Spinal cord (tissue), 10 donors: ENCODE measurements at places on chromosomes 16 and 17.

- peak; percentile 50 for DNase-seq
- H3K36me3 ChIP-seq: peaks cover 87% of the 10 kb centered on the region
- peaks cover 17% of the 10 kb centered on the region for H3K4me1 ChIP-seq
- no peaks in the 10 kb centered on the region for H3K27me3 ChIP-seq
- no peak overlapping the region for H3K27ac ChIP-seq
Measured at GRCh38 chr16:89860747-89861304, 12.6 kb upstream of the TCF25 start.

GRCh38 chr17:70053241-70054234, 21.5 kb upstream of the KCNJ16 start:
- DNase-seq: no peak
- H3K4me1 ChIP-seq: no peaks in the 10 kb centered on the region
- no peaks in the 10 kb centered on the region for H3K36me3 ChIP-seq
- no peaks in the 10 kb centered on the region for H3K27me3 ChIP-seq
- H3K27ac ChIP-seq: no peak overlapping the region

- H3K27ac ChIP-seq: no peak overlapping the region
- H3K4me3 ChIP-seq: no peak overlapping the region
- H3K4me1 ChIP-seq: peaks cover 27% of the 10 kb centered on the region
- H3K36me3 ChIP-seq: peaks cover 53% of the 10 kb centered on the region
- H3K27me3 ChIP-seq: no peaks in the 10 kb centered on the region
Measured at GRCh38 chr17:75133001-75133400, 1.5 kb upstream of the NT5C start.

DNA sequence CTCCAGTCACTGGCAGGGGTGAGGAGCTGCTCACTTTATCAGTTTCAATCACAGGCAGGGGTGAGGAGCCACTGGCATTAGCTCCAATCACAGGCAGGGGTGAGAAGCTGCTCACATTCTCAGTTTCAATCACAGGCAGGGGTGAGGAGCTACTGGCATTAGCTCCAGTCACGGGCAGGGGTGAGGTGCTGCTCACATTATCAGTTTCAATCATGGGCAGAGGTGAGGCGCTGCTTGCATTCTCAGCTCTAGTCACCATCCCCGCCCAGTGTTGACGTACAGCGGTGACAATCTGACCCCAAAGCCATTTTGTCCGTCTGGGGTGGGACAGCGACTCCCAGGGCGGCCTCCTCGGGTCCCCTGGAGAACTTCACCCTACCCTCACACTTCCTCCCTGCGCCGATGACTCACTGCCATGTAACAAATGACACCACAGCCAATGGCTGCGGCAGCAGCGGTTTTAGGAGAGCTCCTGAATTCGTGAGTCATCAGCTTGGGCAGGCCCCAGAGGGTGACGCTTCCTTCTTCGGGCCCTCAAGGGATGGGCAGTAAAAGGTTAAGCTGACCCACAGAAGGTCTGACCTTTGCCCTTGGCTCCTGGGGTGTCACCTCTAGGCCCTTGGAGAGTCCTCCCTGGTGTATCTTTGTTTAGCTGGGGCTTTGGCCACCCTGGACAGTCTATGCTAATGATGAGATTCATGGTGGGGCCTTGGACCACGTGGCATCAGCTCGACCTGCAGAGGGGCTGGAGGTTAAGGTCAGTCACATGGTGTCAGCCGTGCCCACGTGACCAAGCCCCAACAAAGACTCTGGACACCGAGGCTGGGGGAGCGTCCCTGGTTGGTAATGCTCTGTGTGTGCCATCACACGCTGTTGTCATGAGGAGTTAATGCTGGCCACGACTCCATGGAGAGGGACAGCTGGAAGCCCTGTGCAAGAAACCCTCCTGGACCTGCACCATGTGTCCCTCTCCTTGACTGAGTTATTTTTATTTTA, 171.7 kb downstream of the C16orf95 start:
- peaks cover 12% of the 10 kb centered on the region for H3K4me1 ChIP-seq
- peak overlapping the region; percentile 33 for H3K27ac ChIP-seq
- no peaks in the 10 kb centered on the region for H3K27me3 ChIP-seq
- no peak for DNase-seq
- no peak overlapping the region for H3K4me3 ChIP-seq
- H3K36me3 ChIP-seq: peaks cover 3% of the 10 kb centered on the region

- no peaks in the 10 kb centered on the region for H3K36me3 ChIP-seq
- H3K4me1 ChIP-seq: peaks cover 10% of the 10 kb centered on the region
Measured at GRCh38 chr16:74774223-74775139, at the start of gene FA2H. Gene FA2H, minus strand, starts transcription at chr16:74774820. Its CDS starts 65 bp downstream, at chr16:74774755.

DNA sequence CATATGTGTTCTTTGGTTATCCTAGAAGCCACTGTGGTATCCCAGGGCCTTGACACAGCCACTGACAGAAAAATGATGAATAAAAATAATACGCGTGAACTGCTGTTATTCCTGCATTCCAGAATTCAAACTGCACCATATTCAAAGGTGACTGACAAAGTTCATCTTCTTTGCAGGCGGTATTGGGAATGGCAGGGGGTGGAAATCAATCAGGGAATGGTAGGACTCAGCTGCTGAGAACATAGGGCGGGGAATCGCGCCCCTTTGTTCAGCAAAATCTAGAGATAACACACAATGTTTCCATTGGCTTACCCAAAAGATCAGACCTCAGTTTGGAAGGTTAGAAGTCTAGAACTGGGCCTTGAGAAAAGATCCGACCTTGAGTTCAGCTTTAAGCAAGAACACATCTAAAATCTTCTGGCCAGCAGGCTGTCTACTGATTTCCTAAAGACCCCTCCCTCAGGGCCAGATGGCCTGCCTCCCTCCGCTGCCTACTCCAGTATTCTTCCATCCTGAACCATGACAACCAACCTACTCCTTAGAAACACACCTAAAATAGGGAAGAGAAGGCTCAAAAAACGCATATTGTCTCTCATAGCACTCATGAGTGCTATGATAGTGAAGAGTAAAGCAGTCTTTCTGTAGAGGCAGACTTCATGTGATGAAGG, 34.1 kb downstream of the CDK5R1 start:
- DNase-seq: peak; percentile 34
- H3K4me3 ChIP-seq: no peak overlapping the region
- H3K27me3 ChIP-seq: no peaks in the 10 kb centered on the region

- no peak for DNase-seq
- H3K27ac ChIP-seq: no peak overlapping the region
- H3K27me3 ChIP-seq: no peaks in the 10 kb centered on the region
- no peaks in the 10 kb centered on the region for H3K36me3 ChIP-seq
Measured at GRCh38 chr16:65481956-65482355, 360.1 kb upstream of the CDH11 start.

DNA sequence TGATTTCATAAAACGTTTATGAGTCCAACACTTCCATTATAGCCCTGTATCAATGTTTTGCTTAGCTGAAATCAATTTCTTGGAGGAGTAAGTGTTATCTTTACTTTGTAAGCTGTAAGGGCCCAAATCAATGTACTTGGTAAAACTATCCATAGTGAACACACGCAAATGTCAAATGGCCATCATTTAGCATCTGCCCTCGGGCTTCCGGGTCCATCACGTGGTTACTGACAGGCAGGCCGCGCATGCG, 687 bp upstream of the NARF start:
- no peak for DNase-seq
- H3K4me1 ChIP-seq: peaks cover 14% of the 10 kb centered on the region
- H3K27ac ChIP-seq: peak overlapping the region; percentile 98

DNA sequence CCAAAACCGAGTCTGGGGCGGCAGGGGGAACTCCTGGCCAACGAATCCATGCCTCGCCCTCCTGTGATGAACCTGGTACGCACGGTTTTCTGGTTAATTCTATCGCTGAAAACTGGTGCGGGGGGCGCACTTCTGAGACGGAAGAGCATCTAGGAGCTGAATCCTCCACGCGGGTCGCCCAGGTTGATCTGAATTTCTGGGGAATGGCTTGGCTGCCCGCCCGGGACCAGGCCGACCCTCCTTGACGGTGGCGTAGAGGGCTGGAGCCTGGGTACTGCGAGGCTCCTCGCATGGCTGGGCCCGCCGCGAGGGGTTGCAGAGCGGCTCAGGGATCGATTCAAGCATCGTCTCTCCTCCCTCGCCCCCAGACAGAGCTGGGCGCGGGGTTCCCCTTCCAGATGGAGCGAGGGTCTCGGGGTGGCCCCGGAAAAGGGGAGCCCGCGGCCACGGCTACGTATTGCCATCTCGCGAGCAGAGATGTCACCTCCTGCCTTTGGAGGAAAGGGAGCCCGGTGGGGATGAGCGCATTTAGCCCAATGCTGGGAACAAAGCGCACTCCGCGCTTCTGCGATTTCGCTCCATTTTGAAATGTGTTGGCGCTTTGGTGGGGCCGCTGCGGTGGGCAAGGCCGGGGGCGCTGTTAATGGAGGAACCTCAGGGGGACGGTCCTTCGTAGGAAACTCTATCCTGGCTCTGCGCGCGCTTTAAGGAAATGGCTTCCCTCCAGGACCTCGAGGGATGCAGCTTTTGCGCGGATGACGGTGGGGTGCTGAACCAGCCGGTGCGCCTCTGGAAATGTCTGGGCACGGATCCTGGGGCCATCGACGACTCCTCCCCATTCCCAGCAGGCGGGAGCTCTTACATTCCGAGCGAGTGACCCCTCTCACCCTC, 2.7 kb downstream of the MAPT start:
- peaks cover 34% of the 10 kb centered on the region for H3K4me1 ChIP-seq
- H3K27me3 ChIP-seq: peaks cover 31% of the 10 kb centered on the region
- H3K27ac ChIP-seq: no peak overlapping the region
- H3K36me3 ChIP-seq: no peaks in the 10 kb centered on the region
- peak overlapping the region; percentile 69 for H3K4me3 ChIP-seq

DNA sequence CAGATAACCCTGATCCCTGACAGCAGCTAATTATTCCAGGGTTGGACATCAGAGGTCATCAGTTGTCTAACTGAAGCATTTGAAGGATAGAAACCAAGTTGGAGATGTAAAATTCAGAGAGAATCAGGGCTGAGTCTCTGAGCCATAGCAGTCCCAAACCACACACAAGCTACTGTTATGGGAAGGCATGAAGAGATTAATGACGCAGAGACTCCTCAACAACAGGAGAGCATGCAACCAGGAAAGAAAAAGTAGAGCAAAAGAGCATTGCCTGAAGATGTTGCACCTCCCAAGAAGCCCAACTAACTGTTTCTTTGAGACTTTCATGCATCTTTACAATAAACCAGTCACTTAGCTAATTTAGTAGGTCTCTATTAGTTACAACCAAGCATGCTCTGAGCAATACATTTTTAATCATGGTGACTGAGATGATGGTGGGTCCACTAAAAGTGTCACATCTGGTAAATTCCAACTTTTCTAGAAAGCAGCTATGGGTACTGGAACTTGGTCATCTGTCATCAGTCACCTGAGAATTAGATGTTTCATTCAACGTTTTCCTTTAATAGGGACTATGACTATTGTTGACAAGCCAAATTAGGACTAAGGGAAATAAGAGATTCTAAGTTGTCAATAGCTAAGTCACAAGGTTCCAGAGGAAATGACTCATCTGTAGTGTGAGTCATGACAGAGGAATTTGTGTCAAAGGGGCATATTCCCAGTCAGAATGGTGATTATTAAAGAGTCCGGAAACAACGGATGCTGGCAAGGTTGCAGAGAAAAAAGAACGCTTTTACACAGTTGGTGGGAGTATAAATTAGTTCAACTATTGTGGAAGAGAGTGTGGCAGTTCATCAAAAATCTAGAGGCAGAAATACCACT, 239.8 kb downstream of the CHD9NB start:
- no peak for DNase-seq
- no peak overlapping the region for H3K27ac ChIP-seq
- no peaks in the 10 kb centered on the region for H3K27me3 ChIP-seq
- no peaks in the 10 kb centered on the region for H3K36me3 ChIP-seq

DNA sequence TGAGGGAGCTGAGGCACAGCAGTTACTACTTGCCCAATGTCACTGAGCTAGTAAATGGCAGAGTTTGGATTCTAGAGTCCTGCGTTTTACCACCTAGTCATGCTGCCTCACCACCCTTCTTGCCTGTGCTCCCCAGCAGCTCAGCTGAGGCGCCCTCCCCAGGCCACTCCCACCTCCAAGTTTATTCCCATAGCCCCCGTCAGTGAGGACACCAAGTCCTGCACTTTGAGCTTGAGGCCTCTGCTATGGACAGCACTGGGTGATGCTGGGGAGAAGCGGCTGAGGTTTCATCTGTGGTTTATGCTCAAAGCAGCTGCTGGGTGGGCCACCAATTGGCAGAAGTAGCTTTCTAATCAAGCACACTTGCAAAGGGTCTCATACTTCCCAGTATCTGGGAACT, 36.7 kb downstream of the TMEM238L start:
- H3K4me3 ChIP-seq: no peak overlapping the region
- no peaks in the 10 kb centered on the region for H3K27me3 ChIP-seq
- no peak overlapping the region for H3K27ac ChIP-seq
- H3K4me1 ChIP-seq: peaks cover 13% of the 10 kb centered on the region

- peaks cover 32% of the 10 kb centered on the region for H3K4me1 ChIP-seq
- H3K27me3 ChIP-seq: no peaks in the 10 kb centered on the region
- no peak overlapping the region for H3K27ac ChIP-seq
- no peak for DNase-seq
- H3K36me3 ChIP-seq: peaks cover 61% of the 10 kb centered on the region
- H3K4me3 ChIP-seq: no peak overlapping the region
Measured at GRCh38 chr17:75901727-75902126, 3.0 kb downstream of the MRPL38 start.

- no peak overlapping the region for H3K4me3 ChIP-seq
- H3K4me1 ChIP-seq: peaks cover 6% of the 10 kb centered on the region
- no peak for DNase-seq
- H3K27me3 ChIP-seq: no peaks in the 10 kb centered on the region
- no peak overlapping the region for H3K27ac ChIP-seq
Measured at GRCh38 chr16:75452464-75453190, 11.9 kb downstream of the TMEM170A start.

DNA sequence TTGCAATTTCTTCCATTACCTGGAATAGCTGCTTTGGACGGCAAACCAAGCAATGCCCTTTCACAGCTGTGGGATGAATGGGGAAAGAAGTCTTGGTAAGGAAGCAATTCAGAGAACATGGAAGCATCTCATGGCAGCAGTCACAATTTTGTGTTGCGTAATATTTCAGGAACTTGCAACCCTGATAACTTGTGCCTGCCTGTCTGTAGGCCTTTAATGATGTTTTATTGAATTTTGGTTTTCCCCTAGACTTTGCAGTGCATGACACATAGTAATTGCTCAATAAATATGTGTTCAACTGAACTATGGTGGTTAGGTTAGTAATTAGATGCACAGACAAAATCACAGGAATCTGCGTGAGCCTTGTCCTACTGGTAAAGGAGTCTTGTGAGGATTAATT, 439.5 kb downstream of the WWOX start:
- no peak for DNase-seq
- H3K27ac ChIP-seq: no peak overlapping the region
- no peaks in the 10 kb centered on the region for H3K36me3 ChIP-seq
- no peaks in the 10 kb centered on the region for H3K27me3 ChIP-seq
- H3K4me1 ChIP-seq: no peaks in the 10 kb centered on the region

- peaks cover 58% of the 10 kb centered on the region for H3K4me1 ChIP-seq
- peaks cover 24% of the 10 kb centered on the region for H3K36me3 ChIP-seq
- no peak overlapping the region for H3K4me3 ChIP-seq
- H3K27me3 ChIP-seq: no peaks in the 10 kb centered on the region
- peak overlapping the region; percentile 93 for H3K27ac ChIP-seq
Measured at GRCh38 chr17:73337330-73337710, 25.5 kb upstream of the CDC42EP4 start.

- no peak overlapping the region for H3K4me3 ChIP-seq
- H3K27me3 ChIP-seq: no peaks in the 10 kb centered on the region
- no peaks in the 10 kb centered on the region for H3K36me3 ChIP-seq
- no peak overlapping the region for H3K27ac ChIP-seq
Measured at GRCh38 chr17:8700546-8700945, 44.1 kb downstream of the CCDC42 start.
